Esophagus muscularis mucosa (tissue), 4 donors: ENCODE measurements at places on chromosomes 7 and 10. TPM values are rescaled to one million over a fixed set of nuclear protein-coding genes. Genes with fewer than 3 reads are reported as not detected.

DNA sequence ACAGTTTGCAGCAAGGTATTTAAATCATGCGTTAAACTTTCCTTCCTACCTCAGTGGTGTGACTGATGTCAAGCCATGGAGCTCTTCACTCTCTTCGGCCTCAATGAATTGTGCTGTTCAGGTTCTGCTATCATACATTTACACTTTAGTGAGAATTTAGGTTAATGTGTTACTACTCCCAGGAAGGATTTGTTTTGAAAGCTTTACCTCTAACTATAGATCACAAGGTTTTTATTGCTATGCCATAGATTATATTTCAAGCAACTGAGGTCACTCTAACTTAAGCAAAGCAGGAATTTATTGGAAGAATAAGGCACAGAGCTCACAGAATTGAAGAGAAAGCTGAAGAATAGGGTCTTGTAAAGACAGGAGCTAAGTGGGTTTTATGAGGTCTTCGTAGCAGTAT, 11.0 kb upstream of the ADD3 start:
- no peak for DNase-seq

DNA sequence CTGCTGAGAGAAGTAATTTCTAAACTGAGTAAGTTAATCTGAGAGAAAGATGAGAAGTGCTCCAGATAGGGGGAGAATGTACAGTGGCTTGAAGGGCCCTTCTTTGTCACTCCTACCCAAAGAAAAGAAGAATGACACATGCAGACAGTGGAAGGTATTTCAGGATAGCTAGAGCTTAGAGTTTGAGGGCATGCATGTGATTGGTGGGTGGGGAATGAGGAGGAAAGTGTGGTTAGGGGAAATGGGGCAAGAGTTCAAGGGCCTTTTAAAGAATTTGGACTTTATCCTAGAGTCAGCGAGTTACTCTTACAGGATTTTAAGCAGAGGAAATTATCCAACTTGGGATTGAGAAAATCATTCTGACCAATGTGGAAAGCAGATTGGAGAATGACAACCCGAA, 50.0 kb downstream of the ANLN start:
- DNase-seq, result no peak

Gene NPFFR1
- total RNA-seq, result not detected

Gene SPDYE6
- not detected for total RNA-seq

GRCh38 chr7:47796347-47796746, 151.9 kb downstream of the PKD1L1 start:
- no peak for DNase-seq

GRCh38 chr7:158245724-158246041, 341.9 kb downstream of the PTPRN2 start:
- no peak for DNase-seq

DNA sequence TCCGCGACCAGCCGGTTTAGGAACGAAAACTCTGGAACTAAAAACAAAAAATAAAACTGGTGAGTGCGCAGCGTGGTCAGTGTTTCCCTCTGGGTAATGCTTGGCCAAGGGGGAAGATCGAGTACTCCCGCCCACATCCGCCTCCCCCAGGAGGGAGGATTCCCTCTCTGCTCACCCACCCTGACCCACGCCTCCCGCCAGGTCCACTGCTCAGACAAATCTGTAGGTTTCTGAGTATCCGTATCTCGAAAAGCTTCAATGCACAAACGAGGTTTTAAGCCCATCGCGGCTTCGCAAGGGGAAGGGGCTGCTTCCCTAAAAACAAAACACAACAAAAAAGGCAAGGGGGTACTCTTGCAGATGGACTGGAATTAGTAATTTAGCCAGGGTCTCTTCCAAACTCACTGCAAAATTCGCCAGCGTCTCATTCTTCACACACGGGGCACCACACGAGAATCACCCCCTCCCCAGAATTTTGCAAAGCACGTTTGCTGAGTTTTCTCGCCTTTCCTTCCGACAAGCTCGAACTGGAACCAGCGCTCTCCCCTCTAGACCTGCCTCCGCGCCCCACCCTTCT, 75.2 kb downstream of the INSIG1 start:
- DNase-seq, result no peak

DNA sequence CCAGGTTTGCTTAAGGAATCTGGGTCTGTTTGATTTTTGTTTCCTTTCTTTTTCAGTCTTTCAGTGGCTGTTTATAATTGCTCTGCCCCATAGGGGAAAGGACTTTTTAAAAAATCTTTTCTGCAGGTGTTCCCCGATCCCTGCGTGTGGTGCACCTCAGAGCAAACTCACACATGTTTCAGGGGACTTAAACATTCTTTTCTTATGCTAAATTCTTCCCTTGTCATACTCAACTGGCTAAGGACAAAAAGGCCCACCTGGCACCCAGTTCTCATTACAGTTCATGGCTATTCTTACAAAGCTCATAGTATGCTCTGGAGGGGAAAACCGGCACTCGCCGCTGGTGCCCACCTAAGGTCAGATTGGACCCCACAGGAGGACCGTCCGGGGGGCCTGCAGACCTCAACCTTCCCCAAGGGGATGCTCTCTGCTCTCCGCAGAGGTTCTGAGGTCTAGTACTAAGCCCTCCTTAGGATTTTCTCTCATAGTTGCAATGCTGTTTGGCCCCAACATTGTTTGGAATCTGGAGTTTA, 220.3 kb downstream of the HGF start:
- no peak for DNase-seq

DNA sequence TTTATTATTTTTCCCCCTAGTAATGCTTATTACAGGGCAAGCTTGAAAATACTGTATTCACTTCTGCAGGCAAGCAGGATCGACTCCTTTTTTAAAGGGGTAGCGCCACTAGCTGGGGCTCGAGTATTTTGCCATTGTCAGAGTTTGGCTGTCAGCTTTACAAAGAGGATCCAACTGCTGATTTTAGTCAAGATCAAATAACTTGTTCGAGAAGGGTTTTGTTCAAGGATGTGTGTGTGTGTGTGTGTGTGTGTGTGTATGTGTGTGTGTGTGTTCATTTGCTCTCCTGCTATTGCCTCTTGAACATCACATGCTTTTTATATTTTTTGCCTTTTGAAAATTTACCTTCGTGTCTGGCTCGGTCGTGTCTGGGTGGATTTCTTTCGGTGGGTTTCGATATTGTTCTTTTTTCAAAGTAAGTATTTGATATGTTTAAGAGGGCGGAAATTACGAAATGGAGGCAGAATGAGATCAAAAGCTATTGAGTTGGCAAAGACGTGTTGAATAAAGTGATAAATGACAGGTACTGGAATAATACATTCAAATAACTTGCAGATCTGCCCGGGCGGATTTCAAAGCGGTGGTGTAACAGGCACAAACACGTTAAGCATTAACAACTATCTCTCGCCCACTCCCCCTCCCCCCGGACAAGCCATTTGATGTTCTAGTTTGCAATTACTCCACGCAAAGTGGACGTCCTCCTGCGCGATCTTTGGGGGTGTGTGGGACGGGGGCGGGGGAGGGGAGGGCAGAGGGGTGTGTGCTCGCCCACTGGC, 1.1 kb downstream of the ARID5B start:
- no peak for DNase-seq

DNA sequence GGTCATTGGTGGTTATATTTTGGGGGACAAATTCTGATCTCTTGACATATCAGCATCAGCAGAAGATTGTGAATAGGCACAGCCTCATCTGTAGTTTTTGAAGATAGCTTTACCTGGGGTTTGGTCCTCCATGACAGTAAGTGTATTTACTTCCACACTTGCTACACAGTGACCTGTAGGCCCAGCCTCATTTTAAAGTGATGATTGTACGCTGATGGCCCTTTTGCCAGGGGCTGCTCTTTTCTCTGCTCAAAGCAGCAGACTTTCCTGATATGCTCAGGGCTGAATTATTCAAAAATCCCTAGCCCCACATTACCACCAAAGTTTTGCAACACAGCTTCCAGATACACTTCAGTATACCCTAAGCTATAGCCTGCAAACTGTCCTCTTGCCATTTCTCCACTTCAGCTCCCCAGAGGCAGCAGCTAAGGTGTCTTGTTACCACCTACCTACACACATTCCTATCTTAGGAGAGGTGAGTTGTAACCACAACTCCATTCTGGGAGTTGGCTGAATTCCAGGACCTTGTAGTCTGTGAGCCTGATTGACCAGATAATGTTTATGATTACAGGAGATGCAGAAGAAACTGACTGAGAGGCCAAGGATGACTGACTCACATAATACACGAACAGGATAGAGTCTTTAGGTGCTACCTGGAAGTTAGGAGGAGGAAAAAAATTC, 6.0 kb downstream of the ASB4 start:
- DNase-seq, result no peak

DNA sequence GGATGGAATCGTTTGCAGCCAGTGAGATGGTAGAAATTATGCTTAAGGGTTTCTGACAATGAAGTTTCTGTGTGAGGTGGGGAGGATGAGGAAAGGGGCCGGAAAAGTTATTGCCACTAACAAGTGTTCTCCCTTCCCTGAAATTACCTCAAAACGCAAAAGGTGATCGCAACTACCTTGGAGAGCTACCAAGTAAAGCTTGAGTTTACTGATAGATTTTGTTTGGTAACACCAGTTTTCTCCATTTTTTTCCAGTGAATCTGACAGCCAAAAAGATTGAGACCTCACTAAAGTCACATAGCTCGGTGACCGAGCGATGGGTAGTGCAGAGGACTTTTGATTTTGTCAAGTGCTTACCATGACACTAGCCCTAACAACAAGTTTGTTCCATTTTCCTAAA, 1.6 kb downstream of the SUV39H2 start:
- DNase-seq, result no peak

Gene FGFR2
- total RNA-seq, result 74.0 TPM

DNA sequence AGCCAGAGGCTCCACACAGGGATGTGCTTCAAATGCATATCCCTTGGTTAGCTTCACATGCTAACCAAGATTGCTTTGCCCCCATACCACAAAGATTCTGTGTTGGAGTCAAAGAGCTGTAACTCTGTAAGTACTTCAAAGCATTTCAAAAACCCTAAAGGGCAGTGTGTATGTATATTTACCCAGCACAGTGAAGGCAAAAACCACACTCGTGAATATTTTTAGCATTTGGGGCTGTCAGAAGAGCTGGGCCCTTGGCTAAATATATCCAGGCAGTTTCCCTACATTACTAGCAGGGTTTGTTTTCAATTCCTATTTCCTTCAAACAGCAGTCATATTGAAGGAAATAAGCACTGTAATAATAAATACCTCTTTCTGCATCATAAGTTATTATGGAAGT, 84.2 kb upstream of the STEAP1B start:
- DNase-seq, result no peak

GRCh38 chr7:155459700-155460461, 2.0 kb downstream of the EN2 start:
- DNase-seq, result no peak

Gene ZNF853
- 38.6 TPM for total RNA-seq
